Neural progenitor cell (in vitro differentiated cells): ENCODE measurements at places on chromosomes 2 and 18. TPM values are rescaled to one million over a fixed set of nuclear protein-coding genes. Genes with fewer than 3 reads are reported as not detected.

DNA sequence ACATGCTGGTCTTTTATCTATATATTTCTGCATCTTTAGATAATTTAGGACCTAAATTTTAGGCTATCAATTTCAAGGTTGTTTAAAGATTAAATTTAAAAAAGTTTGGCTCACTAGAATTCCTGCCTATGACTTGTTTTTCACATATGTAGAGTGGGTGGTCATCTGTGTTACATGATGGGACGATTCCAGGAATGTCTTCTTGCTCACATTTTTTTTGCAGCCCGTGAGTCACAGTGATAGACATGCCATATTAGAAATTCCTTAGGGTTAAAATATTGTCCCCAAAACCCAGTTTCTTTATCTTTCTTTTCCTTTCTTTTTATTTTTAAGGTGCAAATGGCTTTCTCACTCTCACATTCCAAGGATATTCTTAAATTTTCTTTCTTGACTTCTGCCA, 652.0 kb downstream of the PLCL1 start:
- no peak for DNase-seq

OSGEPL1 gene
- 29.6 and 51.5 TPM in 2 replicates for total RNA-seq

DNA sequence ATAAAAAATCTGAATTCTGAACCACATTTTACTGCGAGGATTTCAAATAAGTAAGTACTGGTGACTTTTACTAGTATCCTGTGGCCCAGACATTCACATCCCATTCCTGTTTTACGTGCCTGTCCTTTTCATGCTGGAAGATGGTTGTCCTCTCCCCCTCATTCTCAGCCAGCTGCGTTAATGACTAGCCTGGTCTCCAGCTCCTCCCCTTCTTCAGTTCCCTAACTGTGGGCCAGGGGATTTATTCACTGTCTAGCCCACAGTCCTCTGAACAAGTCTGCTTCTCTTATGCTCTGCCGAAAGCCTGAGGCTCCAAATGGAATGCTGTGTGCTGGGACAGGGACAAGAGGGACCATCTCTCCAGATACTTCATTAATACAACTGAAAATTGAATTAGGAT, 373.9 kb downstream of the PTPRM start:
- peak; percentile 55 for DNase-seq

LOXL3 gene
- total RNA-seq = 24.2 and 39.1 TPM in 2 replicates

KLHL30 gene
- 0.06 TPM in 1 of 2 replicates, not detected in the other for total RNA-seq

DNA sequence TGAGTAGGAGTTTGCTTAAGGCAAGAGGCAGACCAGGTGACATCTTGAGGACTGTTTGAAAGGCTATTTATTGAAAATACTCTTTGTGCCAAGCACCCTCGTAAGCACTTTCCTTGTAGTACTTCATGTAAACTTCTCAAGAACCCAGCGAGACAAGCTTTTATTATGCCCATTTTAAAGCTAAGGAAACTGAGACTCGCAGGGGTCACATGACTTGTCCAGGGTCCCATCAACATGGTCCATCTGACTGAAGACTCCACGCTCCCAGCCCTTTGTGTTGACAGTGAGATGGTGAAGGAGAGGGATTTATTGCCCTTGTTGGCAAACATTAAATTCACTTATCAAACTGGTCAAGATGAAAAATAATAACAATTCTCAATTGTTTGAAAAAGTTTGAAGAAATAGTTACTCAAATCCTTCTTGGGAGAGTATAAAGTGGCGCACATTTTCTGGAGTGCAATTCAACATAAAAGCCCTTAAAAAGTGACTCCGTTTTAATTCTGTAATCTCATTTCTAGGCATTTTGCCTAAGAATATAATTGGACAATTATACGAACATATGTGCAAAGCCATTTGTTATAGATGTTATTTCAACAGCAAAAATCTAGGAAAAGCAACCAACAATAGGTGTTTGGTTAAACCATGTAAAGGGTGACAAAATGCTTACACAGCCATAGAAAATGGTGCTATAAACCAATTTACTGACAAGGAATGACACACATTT, 270.5 kb upstream of the NCKAP5 start:
- no peak for DNase-seq

DNA sequence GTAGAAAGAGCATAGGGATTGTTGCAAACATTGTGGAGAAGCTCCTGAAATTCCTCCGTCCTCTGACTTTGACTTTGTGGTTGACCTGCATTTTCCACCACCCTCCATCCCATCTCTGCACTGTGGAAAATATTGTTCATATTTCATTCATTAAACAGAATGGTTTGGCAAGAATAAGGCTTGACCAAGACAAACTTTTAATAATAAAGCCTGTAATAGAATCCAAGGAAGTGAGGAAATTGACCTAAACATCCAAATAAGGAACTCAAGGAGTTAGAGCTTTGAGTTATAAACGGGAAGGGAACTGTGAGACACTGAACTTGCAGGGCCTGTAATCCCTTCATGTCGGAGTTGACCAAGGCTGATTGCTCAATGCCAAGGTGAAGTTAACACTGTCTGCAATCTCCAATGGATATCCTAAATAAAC, 115.2 kb downstream of the GFPT1 start:
- no peak for DNase-seq

DNA sequence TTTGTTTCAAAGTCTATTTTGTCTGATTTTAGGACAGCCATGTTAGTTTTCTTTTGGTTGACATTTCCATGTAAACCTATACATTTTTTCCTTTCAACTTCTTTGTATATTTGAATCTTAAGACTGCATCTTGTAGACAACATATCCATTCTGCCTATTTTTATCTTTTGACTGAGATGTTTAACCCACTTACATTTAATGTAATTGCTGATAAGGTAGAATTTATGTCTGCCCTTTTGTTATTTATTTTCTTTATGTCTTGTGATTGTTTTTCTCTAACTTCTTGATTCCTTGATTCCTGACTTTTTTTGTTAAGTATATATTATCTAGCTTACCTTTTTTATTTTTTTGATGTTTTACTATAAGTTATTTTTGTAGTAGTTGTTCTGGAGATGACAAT, 542.5 kb downstream of the SUCLG1 start:
- DNase-seq = no peak

DNA sequence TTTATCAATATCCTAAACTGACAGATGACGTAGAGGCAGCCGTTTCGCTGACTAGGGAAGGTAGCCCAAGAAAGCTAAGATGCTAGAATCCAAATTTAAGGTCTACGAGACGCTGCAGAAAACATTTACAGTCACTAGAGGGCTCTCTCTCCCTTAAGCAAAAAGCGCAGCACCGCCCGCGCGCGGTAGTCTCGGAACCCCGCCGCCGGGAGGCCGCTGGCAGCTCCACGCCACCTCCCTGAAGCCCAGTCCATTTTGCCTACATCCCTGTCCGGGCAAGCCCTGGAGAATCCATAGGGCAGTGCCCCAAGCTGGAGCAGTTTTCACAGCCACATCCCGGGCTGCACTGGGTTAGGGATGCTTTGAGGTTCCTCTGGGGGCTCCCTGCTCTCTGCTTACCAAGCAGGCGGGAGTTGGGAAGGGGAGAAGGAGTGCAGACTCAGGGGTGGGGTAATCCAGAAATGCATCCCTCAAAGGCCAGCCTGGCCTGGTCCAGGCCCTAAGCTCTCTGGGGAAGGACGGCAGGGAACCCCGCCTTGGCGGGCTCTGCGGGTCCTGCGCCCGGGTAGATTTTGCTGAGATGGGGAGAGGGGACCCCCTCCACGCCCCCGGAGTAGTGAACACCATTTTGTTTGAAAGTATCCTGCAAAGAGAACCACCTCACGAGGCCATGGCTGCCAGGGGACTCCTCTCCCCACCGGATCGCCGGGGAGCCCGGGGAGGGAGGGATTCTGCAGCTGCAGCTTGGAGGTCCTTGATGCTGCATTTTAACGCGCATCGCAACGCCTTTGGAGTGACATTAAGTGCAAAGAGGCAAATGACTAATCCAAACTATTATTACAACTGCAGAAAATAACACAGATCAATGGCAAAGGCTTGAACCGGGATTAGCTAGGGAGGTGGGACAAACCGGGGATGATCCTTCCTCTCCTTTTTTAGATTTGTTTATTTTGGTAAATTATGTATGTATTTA, 1.3 kb upstream of the DPYSL5 start:
- DNase-seq = peak; percentile 95

DNA sequence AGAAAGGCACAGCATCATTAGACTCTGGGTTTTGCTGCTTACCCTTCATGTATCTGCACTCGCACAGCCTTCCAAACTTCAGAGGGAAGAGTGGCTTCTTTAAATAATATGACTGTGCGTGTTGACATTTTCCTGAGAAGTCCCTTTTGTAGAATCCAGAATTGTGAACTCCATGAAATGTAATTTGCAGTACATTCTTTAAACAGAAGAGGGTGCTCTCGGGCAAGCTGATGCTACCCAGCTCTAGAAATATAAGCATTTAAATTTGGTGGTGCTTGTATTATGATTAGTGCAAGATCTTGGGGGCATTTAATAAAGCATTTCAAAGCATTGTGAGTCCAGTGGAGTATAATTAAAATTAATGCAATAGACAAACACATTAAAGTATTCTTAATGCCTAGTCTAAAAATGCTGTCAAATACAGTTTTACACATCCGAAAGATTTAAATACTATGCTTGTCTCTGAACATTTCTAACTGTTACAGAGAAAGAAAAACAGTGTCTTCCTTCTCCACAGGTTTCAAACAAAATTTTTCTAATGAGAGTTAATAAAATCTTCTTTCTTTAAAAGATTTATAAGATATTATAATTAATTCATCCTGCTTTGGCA, 17.3 kb upstream of the GTF2A1L start:
- DNase-seq = peak; percentile 54

GRCh38 chr2:232485757-232486557, 1.7 kb downstream of the ECEL1 start:
- peak; percentile 63 for DNase-seq

CRYGD gene
- total RNA-seq = not detected in 2 replicates

DNA sequence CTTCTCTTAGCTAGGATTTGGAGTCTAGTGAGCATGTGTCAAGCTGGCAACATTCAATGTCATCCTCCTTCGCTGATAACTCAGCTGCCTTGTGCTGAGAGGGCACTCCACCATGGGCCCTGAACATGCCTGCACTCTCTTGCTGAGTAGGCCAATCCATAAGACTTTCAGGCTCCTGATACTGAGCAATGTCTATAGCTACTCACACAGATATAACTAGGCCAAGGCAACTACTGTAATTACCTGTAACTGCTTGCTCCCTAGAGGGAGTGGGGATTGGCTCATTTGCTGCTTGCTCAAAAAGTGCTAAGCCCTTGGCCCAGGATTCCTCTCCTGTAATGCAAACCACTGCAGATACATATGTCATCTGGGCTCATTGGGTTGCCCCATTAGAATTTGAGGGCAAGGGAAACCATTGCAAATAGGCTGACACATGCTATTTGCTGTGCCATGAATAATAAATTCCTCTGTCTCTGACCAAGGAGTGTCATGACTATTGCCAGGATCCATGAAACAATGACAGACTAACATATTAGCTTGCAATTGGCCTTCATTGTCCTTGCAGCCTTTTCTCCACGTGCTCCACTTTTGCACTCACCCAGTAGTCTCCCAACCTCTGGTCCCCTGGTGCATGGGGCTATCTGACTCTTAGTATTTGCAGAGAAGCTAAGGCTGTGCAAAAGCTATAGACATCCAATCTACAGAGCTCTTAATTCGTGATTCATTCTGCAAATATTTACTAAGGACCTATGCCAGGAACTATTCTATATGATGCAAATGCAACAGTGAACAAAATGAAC, 36.9 kb upstream of the BMPR2 start:
- DNase-seq = no peak
